ENCODE measurements at places on chromosomes 2 and 18.

- DNase-seq = no peak
Observed at GRCh38 chr18:47794725-47795433, 135.6 kb downstream of the SMAD2 start.

DNA sequence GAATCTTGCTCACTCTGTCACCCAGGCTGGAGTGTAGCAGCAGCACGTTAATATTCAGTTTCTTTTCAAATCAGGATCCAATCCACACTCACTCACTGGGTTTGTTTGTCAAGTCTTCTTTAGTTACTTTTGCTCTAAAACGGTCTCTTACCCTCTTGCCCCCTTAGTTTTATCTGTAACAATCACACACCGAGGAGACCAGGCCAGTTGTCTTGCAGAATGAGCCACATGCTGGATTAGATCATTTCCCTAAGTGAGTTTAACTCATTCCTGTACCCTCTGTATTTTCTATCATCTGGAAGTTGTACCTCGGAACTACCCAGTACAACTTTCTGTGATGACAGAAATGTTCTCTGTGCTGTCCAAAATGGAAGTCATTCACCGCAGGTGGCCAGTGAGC is 20.7 kb upstream of the TOGARAM2 start:
- DNase-seq = no peak

GRCh38 chr18:64679121-64679520 is 530.2 kb upstream of the LINC00305 start:
- no peak for DNase-seq

DNA sequence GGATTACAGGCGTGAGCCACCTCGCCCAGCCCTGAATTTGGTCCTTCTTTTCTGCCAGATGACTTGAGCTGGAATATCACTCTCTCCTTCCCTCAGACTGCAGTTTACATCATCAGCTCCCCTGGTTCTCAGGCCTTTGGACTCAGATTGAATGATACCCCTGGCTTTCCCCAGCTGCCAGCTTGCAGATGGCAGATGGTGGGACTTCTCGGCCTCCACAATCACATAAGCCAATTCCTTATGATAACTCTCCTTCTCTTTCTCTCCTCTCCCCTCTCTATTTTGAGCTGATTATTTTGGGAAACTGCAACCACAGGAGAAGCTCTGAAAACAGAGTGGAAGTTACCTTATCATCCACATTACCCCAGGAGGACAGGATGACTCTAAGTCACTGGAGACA is 33.4 kb upstream of the ATP8B1 start:
- DNase-seq = no peak

- DNase-seq = no peak
Observed at GRCh38 chr2:41379496-41380221, 668.2 kb upstream of the PKDCC start.

- no peak for DNase-seq
Observed at GRCh38 chr2:61436092-61436491, 34.8 kb downstream of the USP34 start.

DNA sequence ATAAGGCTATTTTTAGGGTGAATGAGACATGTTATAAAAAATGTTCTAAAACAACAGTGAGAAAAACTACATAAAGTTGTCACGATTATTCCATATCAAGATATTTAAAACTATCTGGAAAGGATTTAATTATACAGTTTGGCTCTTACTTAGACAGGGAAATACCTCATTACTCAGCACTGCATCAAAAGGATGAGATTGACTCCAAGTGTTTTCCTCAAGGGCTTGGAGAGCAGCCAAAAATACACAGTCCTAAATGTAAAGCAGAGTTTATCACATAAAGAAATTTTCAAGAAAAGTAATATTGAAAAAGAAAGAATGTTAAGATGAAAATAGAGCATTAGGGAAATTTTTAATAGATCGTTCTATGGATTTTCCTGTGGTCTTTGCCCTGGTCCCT is 285.5 kb upstream of the NETO1 start:
- no peak for DNase-seq

- DNase-seq = no peak
Observed at GRCh38 chr2:85861650-85862049, 27.1 kb downstream of the ST3GAL5 start.

DNA sequence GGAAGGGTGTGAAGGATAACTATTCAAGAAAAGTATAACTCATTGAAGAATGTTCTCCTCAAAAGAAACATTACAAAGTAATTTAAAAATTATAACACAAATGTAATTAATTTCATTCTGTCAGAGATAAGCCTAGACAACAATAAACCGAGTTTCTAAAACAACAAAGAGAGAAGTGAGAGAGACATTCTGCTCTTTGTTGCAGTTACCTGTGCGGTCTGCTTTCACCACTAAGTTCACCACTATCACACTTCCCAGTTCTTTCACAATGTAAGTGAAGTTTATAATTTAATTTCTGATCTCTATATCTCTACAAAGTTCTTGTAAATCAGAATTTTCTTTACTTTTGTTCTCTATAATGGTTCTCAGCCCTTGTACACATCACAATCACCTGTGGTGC is 76.3 kb upstream of the FRZB start:
- no peak for DNase-seq

DNA sequence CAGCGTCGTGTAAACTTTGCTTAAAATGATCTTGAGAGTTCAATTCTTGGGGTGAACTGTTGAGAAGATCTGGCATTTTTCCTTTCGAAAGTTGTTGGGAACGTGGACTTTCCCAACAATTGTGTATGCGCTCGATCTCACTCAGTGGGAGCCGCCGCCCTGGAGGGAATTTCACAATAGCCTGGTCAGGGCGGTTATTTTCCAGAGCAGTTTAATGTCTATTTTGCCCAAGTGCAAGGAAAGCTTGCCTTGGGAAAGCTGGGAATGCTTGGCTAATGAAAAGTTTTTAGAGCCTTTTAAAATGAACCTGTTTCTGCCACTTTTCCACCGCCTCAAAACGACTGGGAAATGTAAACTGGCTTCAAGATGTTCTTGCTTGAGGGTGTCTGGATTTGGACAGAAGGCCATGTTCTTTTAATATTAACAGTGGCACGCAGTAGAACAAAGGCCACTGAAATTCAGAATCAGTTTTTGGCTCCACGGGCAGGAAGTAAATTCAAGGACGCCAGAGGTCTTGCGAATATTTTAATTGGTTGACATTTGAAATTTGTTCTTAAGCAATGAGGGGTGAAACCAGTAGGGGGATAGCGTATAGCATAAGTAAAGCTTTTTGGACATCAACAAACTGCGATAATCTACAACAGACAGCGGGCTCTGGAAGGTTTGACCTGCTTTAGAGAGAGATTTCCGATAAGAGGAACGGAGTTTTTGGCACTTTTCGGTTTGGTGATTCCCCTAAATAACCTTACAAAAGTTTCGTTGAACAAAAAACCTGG is 1.2 kb downstream of the CFLAR start:
- DNase-seq = no peak

- no peak for DNase-seq
Observed at GRCh38 chr2:52054824-52055223, 1022.9 kb upstream of the NRXN1 start.

DNA sequence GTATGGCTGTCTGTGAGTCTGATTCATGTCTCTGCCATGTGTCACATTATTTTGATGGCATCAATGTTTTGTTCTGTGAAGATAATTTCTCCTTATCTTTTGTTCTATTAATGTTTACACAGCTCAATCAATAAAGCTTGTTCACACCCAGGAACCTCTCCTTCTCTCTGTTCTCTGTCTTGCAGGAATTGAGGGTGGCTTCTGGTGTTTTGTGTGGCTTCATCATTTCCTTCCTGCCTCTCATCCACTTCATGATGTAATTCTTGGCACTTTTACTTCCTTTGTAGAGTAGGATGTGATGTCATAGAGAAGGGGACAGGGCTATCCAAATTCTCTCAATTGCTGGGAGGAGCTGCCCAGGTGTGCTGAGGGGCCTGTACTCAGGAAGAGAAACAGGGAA is 27.2 kb downstream of the ASXL3 start:
- DNase-seq = no peak

DNA sequence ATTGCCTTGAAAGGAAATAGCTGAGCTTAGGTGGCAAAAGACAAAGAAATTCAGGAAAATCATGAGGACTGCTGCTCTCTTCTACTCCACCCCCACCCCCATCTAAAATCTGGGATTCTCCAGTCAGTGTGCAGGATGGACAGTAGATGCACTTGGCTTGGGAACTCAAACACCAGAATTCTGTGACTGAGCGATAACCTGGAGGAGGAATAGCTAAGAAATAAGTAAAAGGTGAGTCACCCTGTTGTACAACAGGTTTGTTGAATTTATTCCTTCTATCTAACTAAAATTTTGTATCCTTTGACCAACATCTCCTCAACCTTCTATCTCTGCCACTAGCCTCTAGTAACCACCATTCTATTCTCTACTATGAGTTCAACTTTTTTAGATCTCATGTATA is 1029.9 kb upstream of the ACVR2A start:
- no peak for DNase-seq

- DNase-seq = no peak
Observed at GRCh38 chr2:231294116-231294515, 95.7 kb downstream of the ARMC9 start.

DNA sequence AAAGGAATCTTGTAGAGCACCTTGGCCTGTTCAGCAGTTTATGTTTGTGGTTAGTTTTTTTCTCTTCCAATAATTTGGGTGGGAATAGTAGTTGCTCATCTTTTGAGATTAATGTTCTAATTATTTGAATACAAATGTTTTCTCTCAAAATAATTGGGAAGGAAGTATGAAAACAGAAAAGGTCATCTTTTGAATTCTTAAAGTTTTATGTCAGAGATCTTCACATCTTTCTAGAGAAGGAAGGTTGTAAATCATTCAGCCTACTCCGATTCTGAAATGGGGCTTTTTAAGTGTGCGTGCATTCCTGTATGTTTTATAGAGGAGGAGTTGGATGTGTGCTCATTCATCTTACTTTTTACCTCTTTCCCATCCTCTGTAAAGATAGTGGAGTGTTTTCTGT is 29.0 kb downstream of the GRHL1 start:
- DNase-seq = no peak

- no peak for DNase-seq
Observed at GRCh38 chr2:43068041-43068533, 158.3 kb downstream of the ZFP36L2 start.

- DNase-seq = no peak
Observed at GRCh38 chr2:191693166-191693565, 15.2 kb downstream of the NABP1 start.

DNA sequence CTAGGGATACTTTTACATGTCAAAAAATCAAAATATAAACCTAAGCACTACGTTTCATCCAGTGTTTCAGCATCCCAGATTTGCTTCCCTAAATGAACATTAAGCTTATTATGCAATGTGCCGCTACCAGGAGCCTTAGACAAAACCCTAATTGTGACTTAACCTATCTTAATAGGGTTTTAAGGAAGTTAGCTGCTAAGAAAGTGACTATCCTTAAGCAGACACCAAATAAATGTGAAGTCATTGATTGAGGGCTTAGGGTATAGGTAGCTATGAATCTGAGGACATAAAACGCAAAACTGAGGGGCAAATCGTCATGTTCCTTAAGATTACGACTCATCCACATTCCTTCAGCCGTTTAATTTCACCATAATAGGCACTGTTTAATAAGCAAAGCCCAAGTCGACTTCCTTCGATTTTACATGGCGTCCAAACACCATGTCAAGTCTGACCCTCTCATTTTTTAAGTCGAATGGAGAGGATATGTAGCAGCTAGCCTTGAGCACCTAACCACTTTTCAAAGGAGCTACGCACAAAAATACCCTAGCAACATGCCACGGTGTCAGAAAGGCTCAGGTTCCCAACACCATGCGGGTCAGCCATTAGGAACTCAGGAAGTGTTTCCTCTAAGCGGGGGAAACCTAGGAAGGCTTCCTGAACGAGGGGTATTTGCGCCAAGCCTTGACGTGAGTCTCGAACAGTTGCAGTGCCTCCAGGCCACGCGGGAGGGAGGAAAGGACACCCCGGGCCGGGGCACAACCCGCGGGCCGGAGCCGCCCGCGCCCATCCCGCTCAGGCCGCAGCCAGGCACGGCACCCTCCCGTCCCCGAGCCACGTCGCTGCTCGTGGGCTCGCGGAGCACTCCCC is 1.0 kb downstream of the HDLBP start:
- no peak for DNase-seq

DNA sequence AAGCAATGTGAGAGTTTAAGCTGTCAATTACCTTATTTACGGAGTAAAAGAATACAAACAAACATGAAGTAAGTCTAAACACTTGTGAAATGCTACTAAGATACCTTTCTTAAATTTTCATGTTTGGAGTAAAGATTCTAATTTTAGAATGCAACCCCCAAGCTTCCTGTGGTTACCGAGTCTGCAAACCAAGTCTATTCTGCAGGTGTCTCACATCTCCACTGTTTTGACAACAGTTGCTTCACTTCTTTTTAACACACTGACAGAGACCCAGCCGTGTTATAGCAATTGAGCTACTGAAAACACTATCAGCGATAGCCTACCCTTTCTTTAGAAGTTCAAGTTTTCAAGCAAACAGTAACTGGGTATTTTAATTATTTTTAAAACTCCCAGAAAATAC is 608.3 kb downstream of the ERBB4 start:
- DNase-seq = peak; percentile 30

- no peak for DNase-seq
Observed at GRCh38 chr18:23406271-23406787, 46.8 kb upstream of the RIOK3 start.

GRCh38 chr2:69572641-69573040 is 70.9 kb downstream of the AAK1 start:
- no peak for DNase-seq

DNA sequence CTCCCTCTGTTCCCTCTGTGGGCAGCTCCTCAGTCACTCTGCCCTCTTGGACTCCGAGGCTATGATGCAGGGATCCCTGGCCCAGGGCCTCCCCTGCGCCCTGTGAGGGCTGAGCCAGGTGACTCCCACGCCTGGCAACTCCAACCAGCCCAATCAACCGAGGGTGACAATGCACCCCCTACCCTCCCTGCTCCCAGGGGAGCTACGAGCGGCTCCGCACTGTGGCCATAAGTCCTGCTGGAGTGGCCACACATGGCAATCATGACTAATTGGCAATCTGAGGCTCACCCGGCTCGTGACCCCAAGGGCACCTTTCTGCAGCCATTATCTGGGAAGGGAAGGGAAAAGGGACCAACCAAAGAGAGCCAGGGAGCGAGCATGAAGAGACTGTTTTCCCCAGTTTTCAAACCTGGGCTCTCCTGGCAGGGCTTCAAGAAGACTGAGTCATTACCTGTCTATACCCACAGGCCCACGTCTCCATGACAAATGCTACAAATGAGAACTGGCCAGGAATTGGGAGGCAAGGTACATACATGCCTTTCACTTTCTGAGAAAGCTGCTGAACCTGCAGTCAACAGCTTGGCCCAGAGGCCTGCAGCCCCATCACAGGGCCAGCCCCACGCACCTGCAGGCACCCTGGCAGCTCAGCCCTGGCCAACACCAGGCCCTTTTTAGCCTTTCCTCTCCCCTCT is 45.1 kb downstream of the RPL31 start:
- no peak for DNase-seq

- DNase-seq = no peak
Observed at GRCh38 chr2:238100821-238101771, 956 bp downstream of the ESPNL start.

- DNase-seq = no peak
Observed at GRCh38 chr2:236622201-236622600, 52.6 kb downstream of the ACKR3 start.

All from NCI-H1417 treated with DMSO at 0.1 percent for 48 hours (cell line).